ENCODE measurements at places on chromosomes 16 and 17.

DNA sequence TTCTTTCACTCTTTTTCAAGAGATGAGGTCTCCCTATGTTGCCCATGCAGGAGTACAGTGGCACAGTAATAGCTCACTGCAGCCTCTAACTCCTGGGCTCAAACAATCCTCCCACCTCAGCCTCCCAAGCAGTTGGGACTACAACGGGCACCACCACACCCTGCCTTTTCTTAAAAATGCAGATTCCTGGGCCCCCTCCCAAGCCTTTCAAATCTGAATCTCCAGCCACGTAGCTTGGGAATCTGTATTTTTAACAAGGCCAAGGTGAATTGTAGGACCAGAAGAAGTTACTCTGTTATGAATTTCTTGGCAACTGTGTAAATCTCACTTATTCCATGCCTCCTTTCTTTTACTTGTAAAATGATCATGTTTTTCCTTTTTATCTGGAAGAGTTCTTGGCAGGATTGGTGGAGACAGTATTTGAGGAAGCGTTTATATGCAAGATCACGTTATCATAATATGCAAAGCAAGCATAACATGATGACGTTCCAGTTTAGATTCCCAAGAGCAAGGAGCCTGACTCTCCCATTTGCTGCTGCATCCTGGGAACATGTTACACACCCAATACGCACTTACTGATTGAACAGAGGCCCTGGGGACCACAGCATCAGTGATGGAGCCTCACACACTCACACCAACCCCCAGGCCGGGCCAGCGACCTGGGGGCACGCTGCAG, 44.5 kb downstream of the LITAF start:
- DNase-seq = no peak

GRCh38 chr17:41421116-41421515, 3.3 kb downstream of the KRT37 start:
- DNase-seq = no peak

GRCh38 chr16:27840311-27841060, 223.0 kb downstream of the GSG1L start:
- DNase-seq = no peak

- no peak for DNase-seq
These were observed 12.3 kb upstream of the TMEM170A start for GRCh38 chr16:75476817-75477216.

DNA sequence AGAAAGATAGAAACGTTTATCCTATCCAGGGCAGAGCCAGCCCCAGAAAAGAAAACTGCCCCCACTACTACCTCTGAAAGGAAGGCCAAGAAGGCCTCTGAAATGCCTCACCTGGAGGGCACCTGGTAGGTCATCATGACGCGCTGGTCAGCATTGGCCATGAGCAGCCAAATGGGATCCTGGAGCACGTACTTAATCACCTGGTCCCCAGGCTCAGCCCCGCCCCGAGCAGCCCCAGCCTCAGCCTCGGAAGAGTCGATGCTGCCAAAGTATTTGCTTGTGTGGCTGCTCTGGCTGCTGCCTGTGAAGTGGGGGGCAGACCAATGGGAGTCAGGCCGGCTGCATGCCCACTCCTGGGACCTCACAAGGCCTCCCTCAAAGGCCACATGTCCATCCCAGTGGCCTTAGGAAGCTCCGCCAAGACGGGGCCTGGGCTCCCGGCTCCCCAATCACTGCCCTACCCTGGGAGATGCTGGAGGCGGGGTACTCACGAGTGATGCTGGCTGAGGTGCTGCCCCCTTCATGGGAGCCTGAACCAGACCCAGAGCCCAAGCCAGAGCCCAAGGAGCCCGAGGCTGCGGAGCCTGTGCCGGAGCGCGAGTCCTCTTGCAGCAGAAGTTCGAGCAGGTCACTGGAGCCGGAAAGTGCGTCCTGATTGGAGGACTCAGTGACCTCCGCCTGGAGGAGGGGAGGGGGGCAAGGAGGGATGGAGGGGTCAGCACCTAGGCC, 9.9 kb downstream of the PER1 start:
- no peak for DNase-seq

DNA sequence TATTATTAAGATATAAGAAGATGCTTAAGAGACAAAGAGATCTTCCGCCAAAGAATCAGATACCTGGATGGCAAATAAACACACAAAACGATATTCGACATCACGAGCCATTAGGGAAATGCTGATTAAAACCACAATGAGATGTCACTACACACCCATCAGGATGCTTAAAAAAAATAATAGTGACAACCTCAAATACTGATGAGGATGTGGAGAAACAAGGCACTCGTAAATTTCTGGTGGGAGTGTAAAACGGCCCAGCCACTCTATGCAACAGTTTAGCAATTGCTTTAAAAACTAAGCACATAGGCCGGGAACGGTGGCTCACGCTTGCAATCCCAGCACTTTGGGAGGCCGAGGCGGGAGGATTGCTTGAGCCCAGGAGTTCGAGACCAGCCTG, 39.4 kb downstream of the TBC1D16 start:
- no peak for DNase-seq

DNA sequence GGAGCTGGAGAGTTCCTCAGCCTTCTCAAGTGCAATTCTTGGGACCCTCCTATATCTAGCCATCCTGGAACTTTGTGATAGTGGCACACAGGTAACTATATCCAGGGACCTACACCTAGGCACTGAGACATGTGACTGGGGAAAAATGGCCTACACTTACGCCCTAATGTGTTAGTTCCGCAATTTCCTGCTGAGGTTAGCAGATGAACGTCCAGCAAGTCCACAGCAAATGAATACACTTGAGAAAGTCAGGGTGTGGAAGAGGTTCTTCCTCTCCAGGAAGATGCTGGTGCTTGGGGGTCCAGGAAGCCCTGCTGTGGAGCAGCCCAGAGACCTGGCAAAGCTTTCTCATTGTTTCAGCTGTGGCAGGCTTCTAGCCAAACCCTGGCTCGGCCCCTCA, 20.8 kb downstream of the PIK3R5 start:
- DNase-seq = no peak

- no peak for DNase-seq
These were observed 7.3 kb downstream of the ENDOV start for GRCh38 chr17:80422276-80422675.

DNA sequence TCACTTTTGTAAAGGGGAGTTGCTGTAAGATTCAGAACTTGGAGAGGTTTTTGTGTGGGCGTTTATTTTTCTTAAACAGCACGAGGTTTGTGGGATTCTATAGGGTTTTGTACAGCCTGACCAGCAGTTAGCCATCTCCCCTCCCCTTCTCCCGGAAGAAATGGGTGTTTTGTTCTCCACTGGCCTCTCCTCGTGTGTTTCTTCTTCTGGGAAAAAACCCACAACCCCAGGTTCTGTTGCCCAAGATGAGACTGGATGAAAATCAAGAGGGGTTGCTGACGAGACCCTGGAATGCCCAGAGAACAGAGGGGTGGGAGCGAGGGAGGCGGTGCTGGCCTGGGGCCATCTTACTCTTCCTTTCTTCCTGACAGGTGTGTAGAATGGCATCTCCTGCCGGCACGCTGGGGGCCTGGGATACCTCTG, 186.1 kb downstream of the MSI2 start:
- no peak for DNase-seq

DNA sequence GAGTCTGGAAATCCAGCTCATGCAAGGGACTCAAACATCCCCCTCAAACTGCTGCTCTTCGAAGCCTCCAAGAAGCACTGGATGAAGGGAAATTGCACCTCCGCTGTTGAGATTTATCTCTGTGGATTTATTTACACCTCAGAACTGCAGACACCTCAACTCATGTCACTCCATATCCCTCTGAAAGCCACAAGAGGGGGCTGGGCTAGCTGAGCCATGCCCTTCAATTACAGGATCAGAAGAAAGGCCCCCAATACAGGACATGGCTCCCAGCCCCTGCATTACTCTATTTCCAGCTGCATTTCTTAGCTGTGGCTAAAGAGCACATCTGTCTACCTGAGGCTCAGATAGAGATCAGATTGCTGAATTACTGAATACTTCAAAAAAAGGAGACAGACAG, 103.1 kb upstream of the DYNLRB2 start:
- DNase-seq = no peak

GRCh38 chr16:898761-899682, 71.8 kb downstream of the LMF1 start:
- no peak for DNase-seq

DNA sequence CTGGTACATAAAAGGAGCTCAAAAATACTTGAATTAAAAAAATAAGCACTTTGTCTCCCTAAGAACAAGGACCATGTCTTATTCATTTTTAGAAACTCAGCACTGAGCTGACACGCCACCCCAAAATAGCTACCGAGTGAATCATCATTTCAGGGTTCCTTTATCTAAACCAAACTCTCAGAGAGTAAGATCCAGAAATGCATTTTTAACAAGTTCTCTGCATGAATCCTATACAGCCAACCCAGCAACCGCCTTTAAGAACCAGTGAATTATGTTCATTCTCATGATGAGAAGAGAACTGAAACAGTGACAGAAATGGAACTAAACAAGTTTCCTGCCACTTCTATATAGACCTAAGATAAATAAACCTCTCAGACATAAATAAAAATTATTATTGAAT, 8.7 kb downstream of the C16orf87 start:
- peak; percentile 44 for DNase-seq

DNA sequence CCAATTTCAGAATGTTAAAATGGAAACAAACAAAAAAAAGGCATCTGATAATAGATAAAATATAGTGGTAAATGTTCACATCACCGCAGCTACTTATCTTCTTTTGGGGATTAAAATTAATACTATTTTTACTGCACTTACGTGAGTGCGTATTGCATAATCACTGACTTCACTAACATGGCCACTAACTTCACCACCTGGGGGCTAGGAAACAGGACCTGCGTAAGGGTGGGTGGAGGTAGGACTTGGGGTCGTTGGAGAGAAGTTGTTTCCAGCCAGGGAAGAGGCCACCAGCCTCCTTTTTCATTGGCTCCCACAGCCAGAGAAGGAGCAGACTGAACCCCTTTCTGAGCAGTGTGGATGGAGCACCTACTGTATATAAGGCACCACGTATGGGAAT, 166.4 kb downstream of the SALL1 start:
- no peak for DNase-seq

DNA sequence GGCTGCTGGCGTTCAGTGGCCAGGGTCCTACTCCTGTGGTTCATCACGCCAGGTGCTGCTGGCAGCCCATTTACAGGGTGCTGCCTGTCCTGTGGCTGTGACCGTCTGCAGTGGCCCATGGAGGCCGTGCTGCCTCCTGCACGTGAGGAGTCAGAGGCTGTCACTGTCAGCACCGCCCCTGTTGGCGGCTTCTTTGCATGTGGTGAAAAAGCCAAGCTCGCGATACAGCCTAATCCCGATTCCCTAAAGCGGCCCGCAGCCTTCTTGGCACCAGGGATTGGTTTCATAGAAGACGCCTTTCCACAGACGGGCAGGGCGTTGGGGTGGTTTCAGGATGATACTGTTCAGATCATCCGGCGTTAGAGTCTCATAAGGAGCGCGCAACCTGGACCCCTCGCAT, 35.3 kb downstream of the RAB11FIP3 start:
- DNase-seq = no peak

DNA sequence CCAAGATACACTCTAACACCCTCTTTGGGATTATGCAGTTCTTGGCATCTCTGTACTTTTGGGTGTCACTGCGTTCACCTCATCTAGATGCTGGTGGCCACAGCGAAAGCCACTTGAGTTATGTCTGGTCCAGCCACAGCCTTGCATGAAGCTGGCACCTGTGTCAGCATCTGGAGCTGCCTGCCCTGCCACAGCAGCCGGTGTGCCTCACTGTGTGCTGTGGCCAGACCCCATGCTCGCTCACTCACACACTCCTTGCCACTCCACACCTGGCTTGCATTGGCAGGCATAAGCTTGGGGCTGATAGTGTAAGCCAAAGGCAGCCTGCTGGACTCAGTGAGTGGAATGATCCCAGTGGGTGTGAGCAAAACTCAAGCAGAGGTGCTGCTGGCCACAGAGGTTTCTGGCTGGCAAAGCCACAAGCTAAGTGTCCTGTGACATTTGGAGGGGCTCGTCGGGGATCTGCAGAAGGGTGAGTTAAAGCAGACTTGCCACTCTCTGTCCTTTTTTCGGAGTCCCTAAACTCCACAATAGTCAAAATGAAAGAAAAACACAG, 442.7 kb upstream of the CDH8 start:
- DNase-seq = no peak

DNA sequence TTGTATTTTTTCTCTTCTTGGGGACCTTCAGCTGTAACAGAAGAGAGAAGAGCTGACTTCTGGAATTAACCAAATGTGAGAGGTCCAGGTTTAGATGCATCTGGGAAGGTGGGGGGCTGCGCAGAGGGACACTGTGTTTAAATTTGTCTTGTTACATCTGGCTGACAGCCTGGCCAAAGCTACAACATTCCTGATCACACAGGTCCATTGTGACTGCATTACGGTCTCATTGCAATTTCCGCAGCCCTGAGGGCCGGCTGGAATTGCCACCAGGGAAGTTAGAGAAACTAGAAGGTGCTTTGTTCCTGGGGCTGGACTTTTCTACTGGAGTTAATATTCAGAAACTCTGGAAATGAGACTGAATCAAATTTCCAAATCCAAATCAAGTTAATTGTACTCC, 37.9 kb upstream of the LRRC75A start:
- no peak for DNase-seq

GRCh38 chr17:58324409-58325288, 3.9 kb downstream of the TSPOAP1 start:
- DNase-seq = peak; percentile 37

DNA sequence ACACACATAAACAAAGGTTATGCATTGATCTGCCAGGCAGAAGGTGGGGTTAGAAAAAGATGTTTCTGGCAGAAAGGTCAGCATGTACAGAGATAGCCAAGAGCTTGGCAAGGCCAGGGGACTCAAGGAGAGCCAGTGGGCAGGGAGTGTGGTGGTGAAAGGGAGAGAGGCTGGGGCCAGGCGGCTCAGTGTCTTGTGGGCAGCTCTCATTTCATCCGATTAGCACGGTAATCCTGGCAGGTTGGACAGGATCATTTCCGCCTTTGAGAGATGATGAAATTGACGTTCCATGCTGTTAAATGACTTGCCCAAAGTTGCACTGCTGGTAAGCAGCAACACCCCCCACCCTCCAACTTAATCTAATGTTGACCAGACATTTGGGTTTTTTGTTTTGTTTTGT, 3.6 kb downstream of the CHD9 start:
- no peak for DNase-seq

DNA sequence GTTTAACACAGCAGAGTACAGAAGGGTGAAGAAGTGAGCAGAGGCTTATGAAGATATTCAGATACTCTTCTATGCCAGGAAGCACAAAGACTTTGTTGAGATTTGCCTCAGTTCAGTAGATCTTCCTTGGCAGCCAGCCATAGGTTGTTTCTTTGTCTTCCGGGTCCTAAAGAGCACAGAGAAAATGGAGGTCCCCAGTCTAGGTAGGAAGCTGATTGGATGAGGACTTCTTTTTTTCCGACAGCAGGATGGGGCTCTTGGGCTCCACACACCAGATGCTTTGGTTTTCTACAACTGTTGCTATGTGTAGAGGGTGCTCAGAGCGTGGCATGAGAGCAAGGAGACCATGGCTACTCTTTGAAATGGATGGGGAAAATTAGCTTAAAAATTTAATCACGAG, 8.3 kb upstream of the CDC6 start:
- no peak for DNase-seq
